Stomach (tissue), 19 donors: ENCODE measurements at places on chromosomes 1 and 21. TPM values are rescaled to one million over a fixed set of nuclear protein-coding genes. Genes with fewer than 3 reads are reported as not detected.

DNA sequence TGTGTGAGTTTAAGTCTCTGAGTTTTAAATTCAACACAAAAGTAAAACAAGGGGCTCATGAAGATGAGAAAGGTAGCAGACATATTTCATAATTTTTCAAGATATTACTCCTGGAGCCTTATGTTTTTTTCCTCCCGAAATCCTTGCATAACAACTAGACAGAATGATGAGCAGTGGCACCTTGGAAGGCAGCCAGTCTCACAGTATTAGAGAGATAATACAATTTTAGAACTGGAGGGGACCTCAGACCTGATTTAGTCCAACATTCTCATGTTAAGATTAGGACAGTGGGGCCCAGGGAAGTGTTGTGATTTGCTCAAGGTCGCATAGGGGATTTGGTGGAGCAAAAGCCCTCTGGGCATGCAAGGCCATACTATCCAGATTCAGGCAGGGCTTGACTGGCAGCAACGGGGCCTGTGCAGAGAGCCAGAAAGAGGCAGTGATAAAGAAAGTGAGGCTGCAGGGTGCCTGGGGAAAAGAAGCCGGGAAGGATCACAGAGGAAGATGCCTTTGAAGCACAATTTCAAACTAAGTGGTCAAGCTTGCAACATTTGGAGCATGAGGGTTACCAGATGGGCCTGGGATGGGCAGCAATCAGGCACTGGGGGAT lies 31.4 kb upstream of the BCL9 start:
- no peak overlapping the region for H3K4me3 ChIP-seq
- no peak overlapping the region for H3K27ac ChIP-seq
- H3K27me3 ChIP-seq: no peaks in the 10 kb centered on the region
- no peaks in the 10 kb centered on the region for H3K4me1 ChIP-seq

The NGF gene
- not detected for total RNA-seq

DNA sequence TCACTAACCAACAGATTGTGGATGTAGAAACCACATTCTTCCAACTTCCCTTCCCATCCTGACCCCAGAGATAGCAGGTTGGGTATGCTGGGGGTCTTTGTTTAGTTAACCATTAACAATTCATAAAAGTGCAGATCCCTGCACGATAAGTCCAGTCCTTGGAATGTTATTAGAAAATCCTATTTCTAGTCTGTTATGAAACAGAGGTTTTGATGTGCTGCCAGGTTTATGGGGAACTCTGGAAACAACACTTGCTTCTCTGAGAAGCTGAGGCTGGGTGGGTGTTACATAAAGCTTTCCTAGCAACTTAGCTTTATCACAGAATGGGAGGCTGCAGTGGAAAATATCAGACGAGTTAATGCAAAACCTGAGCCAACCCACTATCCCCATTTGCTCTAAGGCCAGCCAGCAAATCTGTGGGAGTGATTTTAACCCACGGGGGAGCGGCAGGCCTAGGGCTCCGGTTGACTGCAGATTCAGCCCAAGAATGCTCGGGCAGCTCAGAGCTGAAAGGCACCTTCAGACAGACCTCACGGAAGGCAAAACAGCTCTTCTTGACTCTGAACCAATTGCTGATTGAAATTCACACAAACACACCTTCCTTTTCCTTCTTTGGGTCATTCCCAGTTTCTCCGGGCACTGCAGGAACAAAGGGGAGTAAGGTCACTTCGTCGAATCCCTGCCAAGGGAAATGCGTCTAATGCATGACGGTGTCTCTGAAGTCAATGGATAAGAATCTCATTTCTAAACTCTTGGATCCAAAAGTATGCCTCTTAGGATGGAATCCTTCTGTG lies 111.7 kb upstream of the IRF2BP2 start:
- H3K4me1 ChIP-seq: peaks cover 95% of the 10 kb centered on the region
- H3K4me3 ChIP-seq: no peak overlapping the region
- no peaks in the 10 kb centered on the region for H3K36me3 ChIP-seq
- H3K27me3 ChIP-seq: no peaks in the 10 kb centered on the region

GRCh38 chr1:233375653-233376052 lies 48.1 kb downstream of the MAP3K21 start:
- H3K27ac ChIP-seq: no peak overlapping the region
- no peaks in the 10 kb centered on the region for H3K27me3 ChIP-seq
- no peaks in the 10 kb centered on the region for H3K4me1 ChIP-seq
- no peaks in the 10 kb centered on the region for H3K36me3 ChIP-seq

The S1PR1 gene
- total RNA-seq: 14.3 TPM

DNA sequence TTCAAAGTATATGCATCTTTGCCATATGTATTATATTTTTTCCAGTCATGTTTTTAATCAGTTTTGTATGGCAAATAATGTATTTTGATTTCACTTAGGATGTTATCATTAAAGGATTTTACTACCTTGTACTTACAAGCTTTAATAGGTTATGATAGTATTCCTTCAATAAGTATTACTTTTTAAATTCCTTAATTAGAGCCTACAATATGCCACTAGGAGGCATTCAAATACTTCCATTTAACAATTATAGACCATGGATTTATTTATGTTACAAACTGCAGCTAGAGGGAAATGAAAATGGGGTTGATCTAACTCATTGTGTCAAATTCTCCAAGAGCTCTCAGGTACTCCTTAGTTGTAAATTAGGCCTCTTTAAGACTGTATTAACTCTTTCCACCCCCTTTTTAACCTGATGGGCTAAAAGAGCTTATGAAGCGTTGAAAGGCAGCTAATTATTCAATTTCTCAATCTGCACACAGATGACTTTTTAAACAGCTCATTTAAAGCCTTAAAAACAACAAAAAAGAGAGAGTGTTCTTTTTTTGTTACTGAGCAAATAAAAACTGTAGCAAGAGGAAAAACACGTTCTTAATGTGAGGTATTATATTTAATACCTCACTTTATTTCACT lies 156.2 kb downstream of the DENND1B start:
- no peak for DNase-seq
- no peak overlapping the region for H3K4me3 ChIP-seq
- H3K36me3 ChIP-seq: no peaks in the 10 kb centered on the region
- H3K4me1 ChIP-seq: no peaks in the 10 kb centered on the region
- H3K27ac ChIP-seq: no peak overlapping the region
- no peaks in the 10 kb centered on the region for H3K27me3 ChIP-seq

DNA sequence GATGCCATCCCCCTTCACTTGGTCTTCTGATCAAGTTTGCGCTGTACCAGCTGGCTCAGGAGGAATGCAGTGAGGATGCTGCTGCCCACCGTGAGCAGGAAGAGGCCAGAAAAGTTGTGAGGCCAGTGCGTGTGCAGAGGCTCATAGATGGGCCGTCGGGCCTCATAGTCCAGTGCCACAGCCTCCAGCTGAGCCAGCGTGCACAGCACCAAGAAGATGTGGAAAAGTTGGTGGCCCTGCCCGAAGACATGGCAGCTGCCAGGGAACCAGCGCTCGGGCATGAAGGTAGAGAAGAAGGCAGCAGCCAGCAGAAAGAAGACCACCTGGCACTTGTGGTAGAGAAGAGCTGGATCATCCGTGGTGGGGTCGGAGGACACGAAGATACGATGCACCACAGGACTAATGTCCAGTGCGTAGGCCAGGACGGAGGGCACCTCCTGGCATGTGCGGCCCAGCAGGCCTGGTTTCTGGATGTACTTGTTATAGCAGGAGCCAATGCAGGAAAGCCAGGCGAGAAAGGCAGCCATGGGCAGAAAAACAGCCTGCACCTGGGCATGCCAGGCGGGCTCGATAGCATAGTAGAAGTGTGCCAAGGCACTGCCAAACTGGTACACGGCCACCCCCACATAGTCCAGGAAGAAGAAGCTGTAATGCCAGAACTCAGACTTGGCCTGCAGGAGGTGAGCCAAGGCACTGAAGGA lies 3.7 kb upstream of the AUNIP start:
- no peak for DNase-seq
- H3K27me3 ChIP-seq: no peaks in the 10 kb centered on the region
- peaks cover 11% of the 10 kb centered on the region for H3K36me3 ChIP-seq
- H3K4me1 ChIP-seq: peaks cover 31% of the 10 kb centered on the region
- H3K27ac ChIP-seq: no peak overlapping the region

- H3K4me3 ChIP-seq: no peak overlapping the region
- H3K4me1 ChIP-seq: peaks cover 97% of the 10 kb centered on the region
- DNase-seq: peak; percentile 63
Measured at GRCh38 chr1:54377040-54377691, 29.0 kb downstream of the SSBP3 start.

DNA sequence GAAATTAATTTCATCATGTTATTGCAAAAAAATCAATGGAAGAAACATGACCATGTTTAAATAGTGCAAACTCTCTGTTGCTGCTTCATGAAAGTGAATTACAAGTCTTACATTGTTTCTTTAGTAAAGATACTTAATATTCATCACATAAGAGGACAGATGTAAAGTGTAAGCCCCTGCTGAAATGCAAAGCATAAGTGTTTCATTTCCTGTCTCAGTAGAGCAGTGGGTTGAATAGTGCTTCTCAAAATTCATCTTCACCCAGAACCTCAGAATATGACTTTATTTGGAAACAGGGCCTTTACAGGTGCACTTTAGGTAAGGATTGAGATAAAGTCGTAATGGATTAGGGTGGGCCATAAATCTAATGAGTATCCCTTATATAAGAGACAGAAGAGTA lies 738.4 kb upstream of the RGS18 start:
- H3K27me3 ChIP-seq: no peaks in the 10 kb centered on the region
- no peaks in the 10 kb centered on the region for H3K36me3 ChIP-seq
- H3K4me1 ChIP-seq: no peaks in the 10 kb centered on the region

The FCRL1 gene
- total RNA-seq: 0.29 TPM

GRCh38 chr21:29258626-29259338 lies 39.9 kb upstream of the BACH1 start:
- no peak overlapping the region for H3K4me3 ChIP-seq
- H3K36me3 ChIP-seq: no peaks in the 10 kb centered on the region
- no peak for DNase-seq

The CASQ2 gene
- total RNA-seq: 29.9 TPM

- no peak for DNase-seq
- no peaks in the 10 kb centered on the region for H3K4me1 ChIP-seq
- H3K27me3 ChIP-seq: peaks cover 6% of the 10 kb centered on the region
Measured at GRCh38 chr21:38042246-38042645, 126.0 kb upstream of the KCNJ6 start.

The SGIP1 gene
- 1.8 TPM for total RNA-seq

The RGS4 gene
- not detected for total RNA-seq

DNA sequence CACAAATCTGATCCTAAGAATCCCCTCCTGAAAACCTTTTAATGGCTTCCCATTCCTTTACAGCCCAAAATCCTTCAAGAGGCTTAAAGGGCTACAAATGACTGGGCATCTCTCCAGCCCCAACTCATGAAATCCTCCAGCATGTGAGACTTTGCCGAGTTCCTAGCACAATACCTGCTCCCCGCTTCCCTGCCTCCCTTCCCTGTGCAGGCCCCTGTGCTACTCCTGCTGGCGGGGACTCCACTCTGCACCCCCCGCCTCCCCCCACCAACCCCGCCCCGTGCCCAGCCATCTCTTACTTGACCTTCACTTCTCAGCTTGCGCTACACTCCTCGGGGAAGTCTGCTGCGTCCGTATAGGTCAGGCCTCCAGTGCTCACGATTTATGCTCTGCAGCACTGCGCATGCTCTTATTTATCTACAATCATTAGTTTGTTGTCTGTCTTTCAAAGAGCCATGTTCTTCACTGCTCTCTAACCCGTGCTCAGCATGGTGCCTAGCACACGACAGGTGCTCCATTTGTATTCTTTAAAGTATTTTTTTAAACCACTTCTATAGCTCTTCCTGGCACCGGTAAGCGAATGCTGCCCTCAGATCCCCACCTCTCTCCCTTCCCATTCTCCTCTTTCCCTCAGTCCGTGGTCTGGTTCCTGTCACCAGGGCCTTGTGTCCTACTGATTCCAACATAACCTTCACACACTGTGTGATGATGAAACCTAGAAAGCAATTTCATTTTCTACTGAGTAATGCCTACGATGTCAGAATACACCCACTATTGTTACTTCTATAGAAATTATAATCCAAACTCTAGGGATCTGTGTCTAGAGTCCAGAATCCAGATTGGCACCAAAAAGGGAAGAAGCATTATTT lies 37.5 kb upstream of the PLA2G2C start:
- no peak overlapping the region for H3K4me3 ChIP-seq
- H3K27me3 ChIP-seq: peaks cover 20% of the 10 kb centered on the region
- no peak overlapping the region for H3K27ac ChIP-seq
- no peaks in the 10 kb centered on the region for H3K4me1 ChIP-seq

GRCh38 chr1:172383536-172383935 lies 36.9 kb upstream of the C1orf105 start:
- no peaks in the 10 kb centered on the region for H3K27me3 ChIP-seq
- H3K27ac ChIP-seq: no peak overlapping the region
- DNase-seq: peak; percentile 76

DNA sequence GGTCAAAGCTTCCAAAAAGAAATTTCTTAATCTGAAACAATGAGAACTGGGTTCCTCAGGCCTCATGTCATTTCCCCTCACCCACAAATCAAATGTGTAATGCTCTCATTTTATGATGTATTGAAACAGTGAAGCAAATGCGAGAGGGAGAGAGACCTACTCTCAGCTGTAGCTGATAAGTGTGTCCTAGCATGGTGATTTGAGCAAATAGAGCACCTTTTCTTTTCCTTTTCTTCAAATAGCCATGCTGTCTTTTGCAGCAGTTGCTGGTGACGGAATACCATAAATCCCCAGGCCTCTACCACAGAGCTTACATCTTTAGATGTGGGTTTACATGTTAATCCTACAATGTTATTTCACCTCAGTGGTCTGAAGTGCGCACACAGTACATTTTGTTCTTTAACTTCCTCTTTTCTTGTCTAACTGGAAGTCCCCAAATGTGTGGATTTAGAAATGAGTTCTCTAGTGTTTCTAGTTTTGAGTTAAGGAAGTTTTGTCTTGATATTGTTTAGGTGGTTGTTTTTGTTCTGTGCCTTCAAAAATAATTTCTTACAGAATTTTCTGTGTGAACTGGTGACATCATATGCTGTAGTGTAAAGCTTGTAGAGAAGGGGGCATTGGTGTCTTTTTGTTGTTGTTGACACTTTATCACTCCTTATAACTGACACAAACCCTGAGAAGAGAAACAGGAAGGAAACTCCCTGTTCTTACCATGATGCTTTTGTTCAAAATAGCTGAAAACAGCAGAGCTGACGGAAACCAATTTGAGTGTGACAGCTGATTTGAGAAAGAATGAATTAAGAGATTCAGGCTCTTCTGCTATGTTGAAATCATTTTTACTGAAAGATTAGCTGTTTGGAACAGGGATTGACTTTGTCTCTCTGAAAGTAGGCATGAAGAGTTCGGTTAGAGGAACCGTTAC lies 12.2 kb downstream of the SMAP2 start:
- H3K27me3 ChIP-seq: no peaks in the 10 kb centered on the region
- DNase-seq: peak; percentile 75
- peak overlapping the region; percentile 83 for H3K27ac ChIP-seq
- H3K4me1 ChIP-seq: peaks cover 77% of the 10 kb centered on the region

The AMPD1 gene
- not detected for total RNA-seq

GRCh38 chr1:37001703-37002102 lies 32.6 kb downstream of the GRIK3 start:
- H3K27ac ChIP-seq: no peak overlapping the region
- H3K27me3 ChIP-seq: no peaks in the 10 kb centered on the region
- no peak for DNase-seq
- H3K36me3 ChIP-seq: no peaks in the 10 kb centered on the region

DNA sequence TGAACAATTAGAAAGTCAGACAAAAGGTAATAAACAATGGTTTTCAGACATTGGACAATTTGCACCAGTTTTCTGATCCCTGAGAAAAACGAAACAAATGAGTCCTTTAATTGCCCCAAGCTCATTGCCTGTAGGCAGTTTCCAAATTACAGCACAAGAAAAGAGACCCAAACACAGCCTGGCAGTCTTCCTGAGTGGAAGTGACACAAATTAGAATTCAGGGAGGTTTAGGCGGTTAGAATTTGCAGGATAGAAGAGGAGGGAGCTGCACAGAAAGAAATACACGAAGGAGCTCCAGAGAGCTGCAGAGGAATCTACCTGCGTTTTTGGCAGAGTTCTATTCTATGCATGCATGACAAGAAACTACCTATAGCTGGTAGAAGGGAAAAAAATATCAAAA lies 115.7 kb downstream of the PIGK start:
- H3K36me3 ChIP-seq: no peaks in the 10 kb centered on the region
- H3K4me3 ChIP-seq: no peak overlapping the region
- H3K27me3 ChIP-seq: no peaks in the 10 kb centered on the region
- no peak for DNase-seq
